Suprapubic skin (tissue), 4 donors: ENCODE measurements at places on chromosomes 4 and X.

- DNase-seq: no peak
These were observed 4.5 kb downstream of the DCHS2 start for GRCh38 chr4:154487145-154487544.

DNA sequence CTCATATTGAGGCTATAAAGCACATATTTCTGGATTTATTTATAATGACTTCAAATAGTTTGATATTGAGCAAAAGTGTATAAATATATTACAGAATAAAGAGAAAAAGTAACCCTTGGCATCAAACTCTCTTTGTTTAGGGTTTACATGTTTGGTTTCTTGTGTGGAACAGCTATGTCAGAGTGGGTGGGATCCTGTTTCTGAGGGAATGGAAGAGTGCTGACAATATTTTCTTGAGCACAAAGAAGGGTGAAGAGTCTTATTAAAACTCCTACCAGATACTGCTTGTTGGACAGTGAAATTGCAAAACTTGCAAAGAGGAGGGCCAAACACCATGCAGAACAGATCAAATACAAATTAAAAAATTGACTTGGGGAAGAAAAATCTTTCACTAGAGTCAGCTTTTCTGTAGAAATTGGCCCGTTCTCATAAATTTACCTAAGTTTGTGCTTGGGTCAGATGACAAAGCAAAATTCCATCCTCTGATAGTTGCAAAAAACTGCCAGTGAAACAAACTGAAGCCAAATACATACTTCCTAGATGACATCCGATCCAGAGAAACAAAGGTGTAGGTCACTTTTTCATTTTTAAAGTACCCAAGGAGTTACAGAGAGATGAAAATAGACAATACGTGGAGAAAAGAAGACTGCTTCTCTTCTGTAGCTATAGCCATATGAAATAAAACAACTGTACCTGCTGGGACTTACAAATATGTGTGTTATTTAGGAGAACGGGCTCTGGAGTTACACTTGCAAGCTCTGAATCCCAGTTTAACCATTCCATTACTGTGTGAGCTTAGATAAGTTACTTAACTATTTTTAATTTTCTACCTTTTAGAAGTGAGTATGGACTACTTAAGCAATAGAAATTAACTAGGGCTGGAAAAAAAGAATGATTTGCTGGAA lies 133.3 kb downstream of the MAML3 start:
- DNase-seq: no peak

GRCh38 chr4:78242071-78242470 lies 184.9 kb downstream of the FRAS1 start:
- DNase-seq: no peak

DNA sequence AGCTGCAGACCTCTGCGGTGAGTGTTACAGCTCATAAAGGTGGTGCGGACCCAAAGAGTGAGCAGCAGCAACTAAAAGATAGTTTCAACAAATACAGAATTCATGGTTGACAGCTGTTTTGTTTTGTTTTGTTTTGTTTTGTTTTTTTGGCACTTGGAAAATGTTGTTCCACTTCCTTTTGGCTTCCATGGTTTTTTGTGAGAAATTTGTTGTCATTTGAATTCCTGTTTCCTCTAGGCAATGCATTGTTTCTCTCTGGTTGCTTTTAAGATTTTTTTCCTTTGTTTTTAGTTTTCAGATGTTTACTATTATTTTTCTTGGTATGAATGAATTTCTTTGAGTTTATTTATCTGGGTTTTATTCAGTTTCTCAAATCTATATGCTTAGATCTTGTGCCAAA lies 229.4 kb downstream of the MID1IP1 start:
- DNase-seq: no peak

- no peak for DNase-seq
These were observed 527.2 kb upstream of the PRKX start for GRCh38 chrX:4240541-4241194.

- DNase-seq: no peak
These were observed 416.3 kb downstream of the PCDH10 start for GRCh38 chr4:133565379-133565778.

DNA sequence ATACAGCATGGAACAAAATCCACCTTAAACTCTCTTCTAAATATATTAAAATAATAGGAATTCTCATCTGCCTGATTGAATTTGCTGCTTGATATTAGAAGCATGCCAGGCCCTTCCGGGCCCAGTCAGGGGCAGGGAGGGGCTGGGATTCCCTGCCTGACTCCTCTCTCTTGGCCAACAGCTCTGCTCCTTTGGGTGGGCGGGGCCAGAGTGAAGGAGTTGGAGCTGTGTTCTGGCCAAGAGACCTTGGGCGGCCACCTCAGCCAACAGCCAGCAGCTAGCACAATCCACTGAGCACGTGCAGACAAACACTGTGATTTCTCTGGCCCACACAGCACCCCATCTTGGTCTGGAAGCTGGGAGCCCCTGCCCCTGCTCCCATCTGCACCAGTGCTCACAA lies 140.3 kb downstream of the PJA1 start:
- DNase-seq: peak; percentile 82

GRCh38 chr4:96056346-96056934 lies 216.5 kb downstream of the PDHA2 start:
- no peak for DNase-seq

DNA sequence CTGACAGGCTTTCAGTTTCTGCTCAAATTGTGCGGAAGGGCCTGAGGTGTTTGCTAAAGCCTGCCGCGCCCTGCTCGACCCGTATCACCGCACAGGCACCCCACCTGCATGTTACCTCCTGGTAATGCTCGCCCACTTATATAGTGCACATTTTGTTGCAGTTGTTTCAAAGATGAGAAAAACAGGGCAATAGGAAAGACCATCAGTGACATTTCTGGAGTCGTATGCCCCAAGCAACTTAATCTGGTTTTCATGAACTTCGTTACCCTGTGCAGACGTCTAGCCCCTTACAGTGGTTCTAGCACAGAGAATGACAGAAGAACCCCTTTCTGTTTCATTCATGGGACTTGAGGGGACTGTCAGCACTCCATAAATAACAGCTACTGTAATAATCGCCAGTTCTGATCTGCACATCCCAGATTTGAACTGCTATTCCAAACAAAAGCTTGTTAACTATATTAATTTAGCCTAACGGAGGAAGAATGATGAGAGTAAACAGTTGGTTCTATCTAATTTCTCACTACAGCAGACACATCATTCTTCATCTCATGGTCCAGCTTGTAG lies 940 bp upstream of the DCTD start:
- no peak for DNase-seq

GRCh38 chrX:103613362-103613890 lies 5.7 kb downstream of the TCEAL3 start:
- DNase-seq: no peak

- no peak for DNase-seq
These were observed 165.7 kb downstream of the DCLK2 start for GRCh38 chr4:150243932-150244331.
